Activated naive CD4-positive, alpha-beta T cell treated with anti-CD3 and anti-CD28 coated beads, Interleukin-2, amount 50 U/mL, for 72 hours (primary cell): ENCODE measurements at places on chromosomes 5 and 9.

DNA sequence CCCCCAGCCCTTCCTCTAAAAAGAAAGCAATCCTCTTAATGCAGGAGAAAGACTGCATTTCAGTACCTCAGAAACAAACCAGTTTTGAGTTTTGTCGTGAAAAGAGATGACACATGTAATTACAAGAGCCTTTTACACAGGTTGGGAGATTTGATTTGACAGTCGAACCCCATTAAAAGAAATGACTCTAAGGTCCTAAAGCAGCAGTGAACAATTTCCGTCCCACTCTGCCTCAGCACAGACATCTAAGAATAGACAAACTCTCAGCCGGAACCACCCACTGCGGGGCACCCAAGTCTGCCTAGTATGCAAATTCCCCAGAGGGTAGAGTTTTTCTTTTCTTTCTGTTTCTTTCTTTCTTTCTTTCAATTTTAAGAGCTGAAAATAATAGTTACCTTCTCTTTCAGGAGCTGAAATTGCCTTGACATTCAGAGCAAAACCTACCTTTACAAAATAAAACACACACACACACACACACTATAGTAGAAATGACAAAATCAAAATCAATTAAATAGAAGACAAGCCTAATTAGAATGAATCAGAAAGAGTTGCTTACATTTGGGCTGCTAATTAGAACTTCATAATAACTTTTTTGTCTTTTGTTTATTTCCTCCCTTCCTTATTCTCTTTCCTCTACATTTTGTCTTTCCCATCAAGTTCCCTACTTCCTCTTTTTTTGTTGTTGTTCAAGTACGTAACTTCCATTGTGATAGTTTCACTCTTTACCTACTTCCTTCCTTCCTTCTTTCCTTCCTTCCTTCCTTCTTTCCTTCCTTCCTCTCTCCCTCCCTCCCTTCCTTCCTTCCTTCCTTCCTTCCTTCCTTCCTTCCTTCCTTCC lies 65.1 kb downstream of the BASP1 start:
- DNase-seq, result no peak

GRCh38 chr5:15748266-15748665 lies 248.3 kb downstream of the FBXL7 start:
- no peak for DNase-seq

DNA sequence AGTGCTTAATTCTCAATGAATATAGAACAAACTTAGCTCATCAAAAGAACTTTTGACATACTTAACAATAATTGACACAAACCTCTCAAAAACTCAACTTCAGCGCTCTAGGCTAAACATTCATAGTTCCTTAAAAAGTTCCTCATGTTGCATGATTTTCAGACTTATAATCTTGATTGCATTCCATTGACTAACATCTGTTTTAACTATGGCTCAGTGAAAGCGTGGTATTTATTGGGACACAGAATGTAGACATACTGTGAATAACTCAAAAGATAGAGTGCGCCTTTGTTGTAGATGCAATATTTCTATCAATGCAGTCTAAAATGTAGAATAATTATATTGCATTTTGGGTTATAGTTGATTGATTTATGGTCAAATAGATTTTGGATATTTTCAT lies 227.1 kb upstream of the HAPLN1 start:
- no peak for DNase-seq

DNA sequence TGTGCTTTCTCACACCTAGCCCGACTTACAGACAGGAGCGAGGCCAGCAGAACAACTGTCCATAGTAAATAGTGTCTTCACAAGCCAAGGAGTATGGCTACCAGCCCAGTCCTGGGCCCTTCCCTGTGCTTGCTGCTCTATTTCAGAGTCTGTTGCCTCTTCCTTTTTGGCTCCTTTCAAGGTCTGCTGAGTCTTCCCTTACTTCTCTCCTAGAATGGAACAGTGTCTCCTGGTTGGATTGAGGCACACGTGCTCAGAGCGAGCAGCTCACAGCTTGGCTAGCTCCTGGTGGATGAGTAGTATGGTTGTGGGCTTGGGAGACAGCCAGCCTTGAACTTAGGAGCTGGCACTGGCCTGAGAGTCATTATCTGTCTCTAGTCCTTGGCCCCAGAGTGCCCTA lies 72.8 kb downstream of the TLE4 start:
- no peak for DNase-seq

DNA sequence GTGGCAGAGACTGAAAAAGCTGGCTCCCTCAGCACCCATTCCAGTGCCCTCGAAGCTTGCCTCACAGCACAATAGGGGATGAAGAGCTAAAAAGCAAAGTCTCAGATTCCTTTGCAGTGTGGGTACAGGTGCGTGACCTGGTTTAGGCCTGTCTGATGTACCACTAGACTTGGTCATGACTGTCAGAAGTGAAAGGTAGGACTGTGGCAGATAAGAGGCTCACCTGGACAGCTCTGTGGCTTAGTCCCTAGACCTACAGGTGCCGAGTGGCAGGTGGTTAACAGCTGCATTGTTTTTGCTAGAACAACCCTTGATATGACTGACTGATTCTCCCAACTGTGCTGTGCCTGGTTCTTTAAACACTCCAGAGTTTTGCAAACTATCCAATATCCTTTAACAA lies 14.7 kb upstream of the SFXN1 start:
- DNase-seq, result no peak

GRCh38 chr5:8473827-8474568 lies 605.0 kb downstream of the MTRR start:
- no peak for DNase-seq

GRCh38 chr5:155211764-155212163 lies 198.2 kb downstream of the KIF4B start:
- no peak for DNase-seq

DNA sequence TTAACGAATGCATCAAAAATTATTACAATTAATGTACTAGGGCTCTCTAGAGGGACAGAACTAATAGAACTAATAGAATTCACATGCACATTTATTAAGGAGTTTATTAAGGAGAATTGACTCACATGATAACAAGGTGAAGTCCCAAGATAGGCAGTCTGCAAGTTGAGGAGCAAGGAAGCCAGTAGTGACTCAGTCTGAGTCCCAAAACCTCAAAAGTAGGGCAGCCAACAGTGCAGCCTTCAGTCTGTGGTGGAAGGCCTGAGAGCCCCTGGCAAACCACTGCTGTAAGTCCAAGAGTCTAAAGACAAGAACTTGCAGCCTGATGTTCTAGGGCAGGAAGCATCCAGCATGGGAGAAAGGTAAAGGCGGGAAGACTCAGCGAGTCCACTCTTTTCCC lies 633.8 kb downstream of the SEMA5A start:
- no peak for DNase-seq

DNA sequence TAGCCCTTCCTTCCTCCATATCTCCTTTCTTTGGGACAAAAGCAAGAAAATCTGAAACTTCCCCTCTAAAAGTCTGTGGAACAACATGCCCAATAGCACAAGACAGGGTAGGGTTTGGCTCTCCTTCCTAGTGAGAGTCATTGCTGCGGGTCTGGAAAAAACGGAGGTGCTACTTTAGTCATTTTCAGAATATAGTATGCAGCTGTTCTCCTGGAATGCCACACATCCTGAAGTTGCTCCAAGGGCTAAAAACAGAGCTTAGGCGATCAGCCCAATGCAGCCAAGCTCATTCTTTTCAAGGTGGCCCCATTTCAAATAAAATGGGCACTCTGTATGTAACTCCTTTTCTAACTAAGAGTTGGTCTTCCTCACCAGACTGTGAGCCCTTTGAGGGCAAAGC lies 39.5 kb upstream of the MYOT start:
- DNase-seq, result no peak

DNA sequence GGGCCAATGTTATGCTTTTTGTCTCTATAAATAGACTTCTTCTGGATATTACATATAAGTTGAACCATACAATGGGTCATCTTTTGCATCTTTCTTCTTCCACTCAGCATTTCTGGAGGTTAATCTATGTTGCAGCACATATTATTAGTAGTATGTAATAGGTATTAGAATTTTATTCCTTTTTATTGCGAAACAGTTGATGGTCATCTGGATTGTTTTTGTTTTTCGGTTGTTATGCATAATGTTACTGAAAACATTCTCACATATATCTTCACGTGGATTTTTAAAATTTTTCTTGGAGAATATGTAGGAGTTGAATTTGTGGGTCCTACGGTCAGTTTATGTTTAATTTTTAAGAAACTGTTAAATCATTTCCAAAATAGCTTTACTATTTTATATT lies 466.8 kb downstream of the SLCO4C1 start:
- DNase-seq, result no peak

- no peak for DNase-seq
Observed at GRCh38 chr5:159668556-159668955, 247.7 kb upstream of the ADRA1B start.

- no peak for DNase-seq
Observed at GRCh38 chr9:123326662-123327093, 29.3 kb upstream of the CRB2 start.

GRCh38 chr5:107607196-107607595 lies 63.5 kb downstream of the EFNA5 start:
- no peak for DNase-seq

GRCh38 chr5:169197343-169197742 lies 103.6 kb downstream of the SLIT3 start:
- no peak for DNase-seq

DNA sequence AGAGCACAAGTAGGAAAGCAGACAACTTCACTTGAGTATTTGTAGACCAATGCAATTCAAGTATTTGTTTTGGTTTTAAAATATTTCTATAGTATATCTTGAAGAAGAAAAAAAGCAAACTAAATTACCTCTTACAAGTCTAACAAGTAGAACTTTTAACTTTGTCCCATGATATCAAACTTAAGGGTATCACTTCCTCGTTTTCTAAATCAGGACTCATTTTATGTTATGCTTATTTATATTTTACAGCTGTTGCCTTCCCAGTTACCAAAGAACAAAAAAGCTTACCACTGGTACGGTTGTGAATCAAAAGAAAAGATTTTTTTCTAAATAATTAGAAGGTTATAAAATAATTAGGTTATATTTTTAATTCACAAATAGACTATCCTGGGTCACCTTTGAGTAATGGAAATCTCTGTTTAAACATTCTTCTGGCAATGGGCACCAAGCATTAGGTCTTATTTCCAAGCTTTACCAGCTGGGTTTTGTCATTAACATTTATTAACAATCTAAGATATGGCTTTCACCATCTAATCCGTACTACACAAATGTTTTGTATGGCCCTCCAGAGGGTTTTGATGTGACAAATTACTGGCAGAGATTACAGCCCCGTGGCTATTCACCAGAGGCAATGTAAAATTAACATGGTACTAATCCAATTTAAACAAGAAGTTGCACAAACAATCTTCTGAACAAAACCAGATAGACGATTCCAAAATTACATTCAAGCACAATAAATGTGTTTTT lies 63.6 kb downstream of the CEP120 start:
- no peak for DNase-seq

GRCh38 chr9:20561531-20561930 lies 60.8 kb downstream of the MLLT3 start:
- no peak for DNase-seq

GRCh38 chr5:157506066-157506590 lies 46.1 kb downstream of the NIPAL4 start:
- DNase-seq, result no peak

GRCh38 chr5:42621242-42621641 lies 135.4 kb upstream of the CCDC152 start:
- no peak for DNase-seq

DNA sequence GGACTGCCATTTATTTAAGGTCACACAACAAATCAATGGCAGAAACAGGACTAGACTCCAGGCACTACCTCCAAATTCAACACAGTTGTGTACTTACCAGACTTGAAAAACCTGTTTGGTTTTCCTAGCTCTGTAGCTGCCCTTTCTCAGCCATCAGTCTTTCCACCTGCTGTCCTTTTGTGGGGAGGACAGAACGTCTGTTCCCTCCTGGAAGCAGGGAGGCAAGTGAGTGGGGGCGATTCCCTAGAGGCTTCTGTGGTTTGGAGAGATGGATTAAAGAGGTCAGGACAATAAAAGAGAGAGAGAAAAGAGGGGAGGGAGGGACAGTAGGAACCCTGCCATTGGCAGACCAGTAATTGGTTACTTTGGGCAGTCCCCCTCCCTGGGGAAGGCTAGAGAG lies 14.7 kb downstream of the ASTN2 start:
- DNase-seq, result no peak

DNA sequence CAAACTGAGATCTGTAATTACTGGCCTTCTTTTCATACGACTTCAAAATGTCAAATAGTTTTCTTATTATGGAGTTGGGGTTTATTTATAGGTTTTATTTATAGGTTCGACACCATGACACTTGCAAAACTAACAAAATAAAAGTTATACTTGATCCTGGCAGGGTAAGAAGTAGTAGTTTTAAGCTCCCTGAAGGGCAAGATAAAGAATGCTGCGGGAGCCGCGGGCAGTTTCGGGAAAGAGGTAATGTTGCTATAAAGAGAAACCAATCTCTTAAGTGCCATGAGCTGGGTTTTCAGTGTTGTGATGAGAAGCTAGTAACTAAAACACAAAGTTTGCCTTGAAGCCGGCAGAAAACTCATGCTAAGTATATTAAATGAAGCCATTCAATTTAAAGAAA lies 24.8 kb downstream of the PTPN3 start:
- no peak for DNase-seq

DNA sequence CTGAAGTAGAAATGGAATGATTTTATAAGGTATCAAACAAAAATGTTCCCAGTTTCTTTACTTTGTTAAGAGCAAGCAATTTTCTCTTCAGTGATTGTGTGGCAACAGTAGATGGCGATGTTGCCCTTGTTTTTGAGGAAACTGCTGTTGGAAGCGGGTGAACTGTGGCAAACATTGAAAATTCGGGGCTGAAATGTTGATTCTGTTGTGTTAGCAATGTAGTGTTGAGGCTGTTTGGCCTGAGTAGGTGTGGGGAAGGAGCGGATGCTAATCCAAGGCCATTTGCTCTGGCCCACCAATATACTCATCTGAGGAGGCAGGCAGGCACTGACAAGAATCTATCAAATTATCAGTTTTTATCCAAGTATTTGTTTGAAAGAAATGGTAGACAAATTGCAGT lies 129.8 kb downstream of the SLC12A2 start:
- peak; percentile 39 for DNase-seq

GRCh38 chr9:23412046-23412445 lies 414.0 kb downstream of the ELAVL2 start:
- DNase-seq, result no peak

DNA sequence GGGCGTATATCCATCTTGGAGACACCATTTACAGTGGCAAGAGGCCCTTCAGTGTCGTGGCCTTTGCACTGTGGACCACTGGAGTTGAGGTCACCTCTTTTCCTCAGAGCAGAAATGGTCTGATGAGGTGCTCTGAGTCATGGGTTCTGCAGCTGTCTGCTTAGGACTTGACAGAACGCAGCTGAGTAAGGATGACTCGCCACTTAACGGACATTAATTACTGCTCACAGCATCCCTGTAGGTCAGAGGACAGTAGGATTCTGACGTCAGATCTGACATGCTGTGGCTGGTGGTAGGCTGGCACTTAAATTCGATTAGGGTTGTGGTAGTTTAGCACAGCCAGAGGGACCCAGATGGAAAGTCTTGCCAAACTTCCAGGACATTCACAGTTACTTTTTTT lies 479.4 kb downstream of the DMAC1 start:
- no peak for DNase-seq

DNA sequence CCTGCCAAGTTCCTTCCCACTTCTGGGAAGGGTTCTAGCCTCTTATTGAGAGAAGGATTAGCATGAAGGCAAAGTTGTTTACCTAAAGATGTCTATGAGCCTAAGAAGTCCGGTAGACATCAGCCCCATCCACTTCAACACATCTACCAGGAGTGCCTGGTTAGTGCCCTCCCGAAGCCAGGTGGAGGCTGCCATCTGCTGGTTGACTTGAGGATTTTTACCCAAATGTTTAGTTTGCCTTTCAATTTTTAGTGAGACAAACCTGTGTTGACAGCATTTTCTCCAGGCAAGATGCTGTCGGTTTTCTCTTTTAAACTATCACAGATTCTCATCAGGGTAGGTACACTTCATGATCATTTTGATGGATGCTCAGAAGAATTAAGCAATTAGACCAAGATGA lies 83.6 kb upstream of the TNFSF8 start:
- peak; percentile 67 for DNase-seq
